ENCODE measurements at places on chromosomes 1 and 21. TPM values are rescaled to one million over a fixed set of nuclear protein-coding genes. Genes with fewer than 3 reads are reported as not detected.
A peak's percentile ranks its signal among the peaks of the same experiment; 100 is the strongest.

- no peak for DNase-seq
- H3K4me3 ChIP-seq = no peak overlapping the region
- H3K27me3 ChIP-seq = peaks cover 60% of the 10 kb centered on the region
- no peaks in the 10 kb centered on the region for H3K36me3 ChIP-seq
Measured at GRCh38 chr1:200034761-200035396, 7.4 kb downstream of the NR5A2 start.

KRTAP13-2 gene
- not detected for total RNA-seq

GRCh38 chr1:168386949-168387586 lies 106.4 kb downstream of the TBX19 start:
- H3K4me3 ChIP-seq = no peak overlapping the region
- H3K36me3 ChIP-seq = no peaks in the 10 kb centered on the region
- no peak overlapping the region for H3K27ac ChIP-seq
- H3K4me1 ChIP-seq = peaks cover 2% of the 10 kb centered on the region
- peaks cover 10% of the 10 kb centered on the region for H3K27me3 ChIP-seq
- peak; percentile 85 for DNase-seq

MLLT11 gene
- total RNA-seq = 0.73 TPM

DBT gene
- total RNA-seq = 5.5 TPM

- peaks cover 45% of the 10 kb centered on the region for H3K4me1 ChIP-seq
- H3K36me3 ChIP-seq = peaks cover 11% of the 10 kb centered on the region
- DNase-seq = no peak
Measured at GRCh38 chr1:179973198-179974110, 18.8 kb downstream of the CEP350 start.

DNA sequence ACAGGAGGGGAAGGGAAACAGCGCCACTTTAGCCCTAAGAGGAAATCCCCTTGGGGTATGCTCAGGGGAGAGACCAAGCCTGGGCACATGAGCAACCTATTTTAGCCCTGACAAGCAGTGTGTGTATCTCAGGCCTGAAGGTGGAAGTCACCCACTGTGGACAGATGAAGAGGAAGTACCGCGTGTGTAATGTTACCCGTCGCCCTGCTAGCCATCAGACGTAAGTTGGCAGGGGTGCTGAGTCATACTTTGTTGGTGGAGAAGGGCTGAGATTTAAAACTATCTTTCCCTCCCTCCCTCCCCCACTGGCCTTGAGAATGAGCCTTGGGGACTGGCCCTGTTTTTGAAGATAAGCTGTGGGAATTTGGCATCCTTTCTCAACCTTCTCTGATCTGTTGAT lies 11.2 kb downstream of the AGO1 start:
- peaks cover 23% of the 10 kb centered on the region for H3K4me1 ChIP-seq
- no peak overlapping the region for H3K4me3 ChIP-seq
- H3K36me3 ChIP-seq = peaks cover 74% of the 10 kb centered on the region
- peak overlapping the region; percentile 37 for H3K27ac ChIP-seq
- DNase-seq = peak; percentile 83

GRCh38 chr1:35454176-35454575 lies 103.0 kb downstream of the KIAA0319L start:
- no peak overlapping the region for H3K27ac ChIP-seq
- H3K4me3 ChIP-seq = no peak overlapping the region
- H3K36me3 ChIP-seq = peaks cover 94% of the 10 kb centered on the region
- H3K27me3 ChIP-seq = no peaks in the 10 kb centered on the region

- H3K4me1 ChIP-seq = peaks cover 100% of the 10 kb centered on the region
- peak; percentile 68 for DNase-seq
- H3K4me3 ChIP-seq = no peak overlapping the region
- no peaks in the 10 kb centered on the region for H3K27me3 ChIP-seq
- no peak overlapping the region for H3K27ac ChIP-seq
Measured at GRCh38 chr1:33331444-33332356, 10.8 kb upstream of the A3GALT2 start.

DNA sequence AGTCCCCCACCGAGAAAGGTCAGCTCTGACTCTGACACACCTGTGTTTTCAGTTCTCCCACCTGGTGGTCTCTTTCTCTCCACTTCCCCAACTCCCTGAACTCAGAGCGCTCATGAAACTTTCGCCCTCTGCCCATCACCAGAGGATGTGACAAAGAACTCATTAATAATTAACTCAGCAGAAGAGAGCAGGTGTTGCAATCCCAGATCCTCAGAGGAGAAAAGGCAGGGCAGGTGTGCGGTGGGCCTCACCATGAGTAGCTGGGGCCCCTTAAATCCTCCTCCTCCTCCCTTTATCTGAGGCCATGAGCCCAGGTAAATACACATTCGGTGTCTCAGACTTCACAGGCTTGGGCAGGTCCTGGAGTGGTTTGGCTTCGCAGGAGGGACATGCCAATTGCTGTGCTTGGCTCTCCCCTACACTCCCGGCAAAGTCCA lies 1.7 kb upstream of the LAMB3 start:
- DNase-seq = no peak
- no peak overlapping the region for H3K4me3 ChIP-seq
- H3K27ac ChIP-seq = no peak overlapping the region
- H3K36me3 ChIP-seq = no peaks in the 10 kb centered on the region

C1orf185 gene
- not detected for total RNA-seq

GRCh38 chr1:37861151-37861550 lies 1.8 kb upstream of the MTF1 start:
- H3K27me3 ChIP-seq = no peaks in the 10 kb centered on the region
- no peak overlapping the region for H3K27ac ChIP-seq
- no peak overlapping the region for H3K4me3 ChIP-seq
- no peak for DNase-seq

- H3K4me1 ChIP-seq = peaks cover 39% of the 10 kb centered on the region
- no peak for DNase-seq
- no peaks in the 10 kb centered on the region for H3K36me3 ChIP-seq
Measured at GRCh38 chr1:28278763-28279162, 19.4 kb downstream of the SESN2 start.

DNA sequence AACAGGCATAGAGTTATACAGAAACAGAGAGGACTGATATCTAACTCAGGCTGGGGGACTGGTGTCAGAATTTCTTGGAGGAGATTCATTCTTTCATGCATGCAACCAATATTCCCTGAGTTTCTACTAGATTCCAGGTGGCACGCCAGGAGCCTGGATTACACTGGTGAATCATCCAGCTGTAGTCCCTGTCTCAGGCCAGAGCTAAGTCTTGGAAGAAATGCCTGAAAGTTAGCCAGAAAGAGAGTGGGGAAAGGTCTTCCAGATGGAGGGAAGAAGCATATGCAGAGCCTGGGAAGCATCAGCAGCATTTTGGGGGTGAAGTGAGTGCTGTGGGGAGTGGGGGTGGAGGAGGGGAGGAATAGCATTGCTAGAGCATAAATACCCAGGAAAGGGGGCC lies 239.1 kb downstream of the OMA1 start:
- no peak overlapping the region for H3K27ac ChIP-seq
- no peaks in the 10 kb centered on the region for H3K27me3 ChIP-seq
- no peaks in the 10 kb centered on the region for H3K4me1 ChIP-seq
- DNase-seq = no peak
- no peak overlapping the region for H3K4me3 ChIP-seq

DNA sequence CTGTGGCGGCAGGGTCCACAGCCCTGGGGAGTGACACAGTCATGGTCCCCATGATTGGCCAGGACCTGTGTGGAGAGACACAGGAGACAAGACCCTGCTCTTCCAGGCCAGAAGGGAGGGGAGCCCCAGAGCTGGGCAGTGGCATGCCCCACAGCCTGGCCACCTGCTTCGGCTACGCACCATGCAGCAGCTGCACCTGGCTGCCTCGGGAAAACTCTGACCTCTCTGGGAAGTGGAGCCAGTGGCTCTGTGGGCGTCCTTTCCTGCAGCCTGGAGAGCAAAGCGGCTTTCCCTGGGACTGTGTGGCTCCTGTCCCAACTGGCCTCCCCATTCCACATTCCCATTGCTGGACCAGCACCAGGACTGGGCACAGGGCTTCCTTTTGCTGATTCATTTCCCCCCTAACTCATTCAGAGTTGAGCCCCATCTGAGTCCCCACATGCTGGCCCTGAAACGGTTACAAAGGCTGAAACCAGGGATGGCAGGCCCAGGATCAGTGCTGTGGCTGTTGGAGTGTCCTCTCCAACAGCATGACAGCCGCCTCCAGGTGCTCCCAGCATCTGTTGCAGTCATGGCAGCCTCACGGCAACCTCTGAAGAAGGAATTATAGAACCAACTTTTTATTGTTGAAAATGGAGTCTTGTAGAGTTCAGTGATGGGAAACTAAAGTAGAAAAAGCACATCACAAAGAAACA lies 15.0 kb downstream of the OXCT2 start:
- H3K27me3 ChIP-seq = no peaks in the 10 kb centered on the region
- H3K4me1 ChIP-seq = no peaks in the 10 kb centered on the region
- peaks cover 100% of the 10 kb centered on the region for H3K36me3 ChIP-seq
- DNase-seq = no peak

DNA sequence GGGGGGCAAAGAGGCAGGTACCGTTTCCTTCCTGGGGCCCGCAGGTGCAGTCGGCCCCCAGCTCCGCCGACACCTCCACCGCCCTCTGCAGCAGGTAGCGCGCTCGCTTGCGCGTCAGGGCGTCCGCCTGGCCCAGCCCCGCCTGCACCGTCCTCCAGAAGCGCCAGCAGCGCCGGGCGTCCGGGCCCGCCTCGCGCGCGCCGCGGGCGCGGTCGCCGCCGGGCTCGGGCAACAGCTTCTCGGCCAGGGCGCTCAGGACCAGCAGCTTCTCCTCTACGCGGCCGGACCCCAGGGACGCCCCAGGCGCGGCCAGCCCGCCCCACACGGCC lies 863 bp downstream of the TARBP1 start:
- peak overlapping the region; percentile 96 for H3K27ac ChIP-seq
- H3K27me3 ChIP-seq = peaks cover under 1% of the 10 kb centered on the region
- H3K4me3 ChIP-seq = peak overlapping the region; percentile 90
- DNase-seq = peak; percentile 95
- H3K36me3 ChIP-seq = no peaks in the 10 kb centered on the region
- peaks cover 8% of the 10 kb centered on the region for H3K4me1 ChIP-seq

DNA sequence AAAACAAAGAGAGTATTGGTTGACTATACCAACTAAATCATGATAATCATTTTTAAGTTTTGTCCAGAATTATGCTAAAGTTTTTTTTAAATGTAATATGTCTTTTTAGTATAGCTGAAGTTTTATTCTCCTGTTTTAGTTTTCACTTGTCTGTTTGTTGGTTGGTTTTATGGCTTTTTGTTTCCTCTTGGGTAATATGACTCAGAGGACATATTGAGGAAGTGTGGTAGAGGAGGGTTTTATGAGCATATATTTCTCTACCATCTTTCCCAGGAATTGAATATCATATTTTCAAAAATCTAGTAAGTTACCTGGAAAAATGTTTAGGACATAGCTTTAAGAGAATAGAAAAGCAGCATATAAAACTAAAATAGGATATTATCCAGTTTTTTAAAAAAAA lies 68.6 kb upstream of the MCOLN3 start:
- H3K36me3 ChIP-seq = no peaks in the 10 kb centered on the region
- no peak for DNase-seq
- no peak overlapping the region for H3K27ac ChIP-seq
- no peaks in the 10 kb centered on the region for H3K27me3 ChIP-seq

- peak; percentile 95 for DNase-seq
- peak overlapping the region; percentile 75 for H3K4me3 ChIP-seq
- H3K27me3 ChIP-seq = no peaks in the 10 kb centered on the region
- peak overlapping the region; percentile 98 for H3K27ac ChIP-seq
- no peaks in the 10 kb centered on the region for H3K36me3 ChIP-seq
- peaks cover 10% of the 10 kb centered on the region for H3K4me1 ChIP-seq
Measured at GRCh38 chr1:150364231-150365003, 470 bp downstream of the RPRD2 start.

E2F2 gene
- 18.9 TPM for total RNA-seq

DNA sequence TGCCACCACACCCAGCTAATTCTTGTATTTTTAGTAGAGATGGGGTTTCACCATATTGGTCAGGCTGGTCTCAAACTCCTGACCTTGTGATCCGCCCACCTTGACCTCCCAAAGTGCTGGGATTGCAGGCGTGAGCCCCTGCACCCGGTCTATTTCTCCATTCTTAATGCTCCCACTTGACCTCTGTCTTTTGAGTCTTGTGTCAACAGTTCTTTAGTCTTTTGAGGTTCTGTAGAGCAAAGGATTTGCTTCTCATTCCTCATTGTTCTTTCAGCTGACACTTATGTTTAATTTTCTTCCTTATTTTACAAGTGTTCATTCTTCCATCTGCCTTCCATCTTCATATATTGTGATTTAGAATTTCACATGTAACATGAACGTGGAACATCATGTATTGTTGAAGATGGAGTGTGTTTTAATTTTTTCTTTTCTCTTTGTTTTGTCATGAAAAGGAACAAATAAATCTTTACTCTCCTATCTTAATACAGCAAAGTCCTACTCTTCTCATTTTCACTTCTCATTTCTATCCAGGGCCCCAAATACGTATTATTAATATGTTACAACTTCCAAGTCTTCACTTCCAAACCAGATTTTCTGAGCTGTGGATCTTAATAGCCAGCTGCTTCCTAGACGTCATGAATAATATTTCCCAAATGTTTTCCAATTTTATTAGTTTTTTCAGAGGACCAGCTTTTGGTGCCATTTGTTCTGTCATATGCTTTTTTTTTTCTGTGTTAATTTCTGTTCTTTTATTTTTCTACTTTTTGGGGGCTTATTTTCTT lies 16.9 kb downstream of the MTF2 start:
- no peaks in the 10 kb centered on the region for H3K27me3 ChIP-seq
- no peak overlapping the region for H3K4me3 ChIP-seq
- no peak for DNase-seq
- no peaks in the 10 kb centered on the region for H3K36me3 ChIP-seq

DNA sequence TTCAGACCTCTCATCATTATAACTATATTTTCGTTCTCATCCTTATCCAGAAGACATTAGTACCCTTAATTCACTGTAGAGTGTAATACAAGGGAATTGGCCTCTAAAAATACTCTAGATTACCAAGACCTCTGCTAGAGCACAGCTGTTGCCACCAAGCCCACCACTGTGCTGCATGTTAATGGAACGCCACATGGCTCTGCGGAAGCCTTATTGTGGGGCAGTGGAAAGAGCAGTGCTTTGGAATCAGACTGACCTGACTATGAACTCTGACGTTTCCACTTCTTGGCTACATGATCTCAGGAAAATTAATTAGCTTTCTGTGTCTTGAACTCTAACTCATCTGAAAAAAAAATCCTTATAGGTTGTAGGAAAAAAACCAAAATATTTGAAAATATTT lies 222.1 kb downstream of the LMX1A start:
- H3K27me3 ChIP-seq = no peaks in the 10 kb centered on the region
- no peak for DNase-seq
- no peak overlapping the region for H3K27ac ChIP-seq
- H3K4me3 ChIP-seq = no peak overlapping the region
- H3K36me3 ChIP-seq = no peaks in the 10 kb centered on the region

- DNase-seq = no peak
- H3K36me3 ChIP-seq = no peaks in the 10 kb centered on the region
- no peak overlapping the region for H3K4me3 ChIP-seq
Measured at GRCh38 chr1:175133673-175134435, 58.7 kb downstream of the KIAA0040 start.

ACAP3 gene
- 41.4 TPM for total RNA-seq

CDA gene
- 18.6 TPM for total RNA-seq

GRCh38 chr1:245874942-245875580 lies 632.0 kb downstream of the SMYD3 start:
- H3K27ac ChIP-seq = peak overlapping the region; percentile 21
- no peaks in the 10 kb centered on the region for H3K27me3 ChIP-seq
- H3K36me3 ChIP-seq = no peaks in the 10 kb centered on the region

- no peak overlapping the region for H3K4me3 ChIP-seq
- no peaks in the 10 kb centered on the region for H3K27me3 ChIP-seq
- no peak for DNase-seq
- H3K4me1 ChIP-seq = no peaks in the 10 kb centered on the region
- H3K27ac ChIP-seq = no peak overlapping the region
Measured at GRCh38 chr1:197951089-197951488, 33.9 kb downstream of the LHX9 start.

GRCh38 chr1:204706838-204707509 lies 21.4 kb upstream of the LRRN2 start:
- H3K4me3 ChIP-seq = no peak overlapping the region
- no peaks in the 10 kb centered on the region for H3K36me3 ChIP-seq
- H3K27me3 ChIP-seq = no peaks in the 10 kb centered on the region
- H3K4me1 ChIP-seq = peaks cover 12% of the 10 kb centered on the region

VANGL1 gene
- 5.6 TPM for total RNA-seq
